Posterior vena cava (tissue), 2 donors: ENCODE measurements at places on chromosomes 6 and 20.

DNA sequence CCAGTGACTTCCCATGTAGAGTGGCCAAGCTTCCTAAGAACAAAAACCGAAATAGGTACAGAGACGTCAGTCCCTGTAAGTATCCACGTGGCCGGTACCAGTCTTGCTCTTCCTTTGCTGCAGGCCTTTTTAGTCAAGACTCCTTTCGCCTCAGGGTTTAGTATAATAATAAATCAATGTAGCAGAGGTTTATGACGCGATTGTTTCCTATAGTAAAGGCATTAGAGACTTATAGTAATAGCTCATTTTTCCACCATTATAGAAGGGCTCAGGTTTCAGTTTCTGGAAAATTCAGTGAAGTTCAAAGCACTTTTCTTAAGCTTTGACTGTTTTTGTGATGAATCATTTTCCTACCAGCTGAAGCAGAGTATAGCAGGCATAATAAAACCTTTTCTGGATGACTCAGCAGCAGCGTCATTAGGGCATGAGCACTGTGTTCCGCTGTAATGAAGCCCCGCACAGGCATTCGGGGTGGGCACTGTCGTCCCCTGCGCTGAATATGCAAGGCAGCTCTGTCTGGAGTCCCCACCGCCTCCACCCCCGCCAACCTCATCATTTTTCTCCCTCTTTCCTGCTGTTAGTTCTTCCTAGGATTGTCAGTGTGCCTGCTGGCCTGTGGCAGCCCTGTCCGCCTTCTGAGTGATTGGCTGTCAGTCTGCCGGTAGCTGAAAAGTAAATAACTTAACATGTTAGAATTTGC lies 51.3 kb downstream of the PTPN1 start:
- no peak for DNase-seq

GRCh38 chr6:146814148-146814750 lies 215.5 kb downstream of the ADGB start:
- DNase-seq = no peak

GRCh38 chr6:85096976-85097375 lies 332.6 kb upstream of the TBX18 start:
- DNase-seq = no peak

- no peak for DNase-seq
Measured at GRCh38 chr6:136031982-136032381, 180.5 kb downstream of the PDE7B start.

DNA sequence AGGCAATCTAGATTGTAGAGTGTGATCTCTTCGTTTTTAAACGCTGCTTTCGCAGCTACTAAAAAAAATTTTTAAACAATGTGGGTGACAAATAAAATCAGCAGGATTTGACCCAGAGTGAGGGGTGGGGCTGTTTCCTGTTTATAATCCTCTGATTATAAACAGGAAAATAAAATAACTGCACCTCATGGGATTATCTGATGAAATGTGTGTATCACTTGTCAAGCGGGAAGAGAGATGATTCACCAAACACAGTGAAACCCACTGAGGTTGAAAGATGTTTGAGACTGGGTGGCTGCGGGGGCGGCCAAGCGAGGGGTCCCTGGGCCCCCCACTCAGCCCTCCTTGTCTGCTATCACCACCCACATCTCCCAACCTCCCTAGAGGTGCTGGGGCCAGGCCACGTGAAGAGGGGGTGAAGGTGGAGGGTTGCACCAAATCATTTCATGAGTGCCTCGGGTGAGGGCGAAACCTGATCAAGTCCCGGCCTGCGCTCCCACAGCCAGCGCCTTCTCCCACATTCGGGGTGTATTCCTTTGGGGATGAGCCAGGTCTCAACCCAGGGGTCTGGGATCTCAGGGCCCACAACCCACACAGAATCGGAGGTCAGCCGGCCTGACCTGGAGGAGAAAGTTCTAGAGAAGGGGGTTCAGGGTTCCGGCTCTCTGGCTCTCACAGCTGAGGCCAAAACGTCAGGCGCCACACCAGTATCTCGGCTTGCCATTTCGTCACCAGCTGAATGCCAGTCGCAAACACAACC lies 212.5 kb downstream of the BMP7 start:
- no peak for DNase-seq

- no peak for DNase-seq
Measured at GRCh38 chr20:7935027-7935551, 5.2 kb downstream of the HAO1 start.

DNA sequence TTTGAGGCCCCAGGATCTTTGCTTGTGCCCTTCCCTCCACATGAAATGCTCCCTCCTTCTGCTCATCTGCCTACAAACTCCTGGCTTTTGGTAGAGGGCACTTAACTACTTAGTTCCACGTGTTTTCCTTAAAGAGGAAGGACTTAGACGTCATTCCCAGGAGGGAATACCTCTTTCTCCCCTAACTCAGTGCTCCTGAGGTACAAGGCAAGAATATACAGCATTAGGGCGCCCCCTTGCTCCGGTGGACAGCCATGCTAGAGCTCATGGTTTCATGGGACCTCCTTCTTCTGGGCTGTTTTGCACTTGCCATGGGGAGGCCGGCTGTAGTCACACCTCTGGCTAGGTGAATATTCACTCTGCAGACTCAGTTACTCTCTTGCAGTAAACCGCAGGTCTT lies 93.8 kb upstream of the LY86 start:
- DNase-seq = peak; percentile 84

- DNase-seq = no peak
Measured at GRCh38 chr6:25124216-25124715, 154.9 kb upstream of the CARMIL1 start.

GRCh38 chr20:5113615-5113986 lies 6.2 kb downstream of the PCNA start:
- DNase-seq = no peak

DNA sequence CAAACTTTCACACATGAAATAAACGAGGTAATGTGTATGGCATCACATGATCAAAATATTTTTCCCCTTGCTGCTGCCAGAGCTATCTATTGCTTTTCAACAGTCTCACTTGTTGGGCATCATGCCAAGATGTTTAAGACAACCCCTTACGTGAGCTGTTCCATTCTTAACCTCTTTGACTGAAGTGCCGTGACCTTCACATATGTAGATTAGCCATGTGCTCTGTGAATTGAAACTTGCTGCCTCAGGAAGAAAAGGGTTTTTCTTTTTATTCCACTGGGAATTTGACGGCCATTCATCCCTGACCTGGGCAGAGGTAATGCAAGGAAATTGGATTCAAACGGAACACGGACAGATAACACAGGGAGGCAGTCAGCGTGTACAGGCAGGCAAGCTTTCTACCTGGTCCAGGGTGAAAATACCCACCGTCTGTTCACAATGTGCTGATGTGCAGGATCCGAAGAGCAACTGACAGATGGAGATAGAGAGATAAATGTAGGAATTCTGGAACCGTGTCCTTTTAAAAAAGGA lies 14.2 kb downstream of the ARID1B start:
- no peak for DNase-seq

DNA sequence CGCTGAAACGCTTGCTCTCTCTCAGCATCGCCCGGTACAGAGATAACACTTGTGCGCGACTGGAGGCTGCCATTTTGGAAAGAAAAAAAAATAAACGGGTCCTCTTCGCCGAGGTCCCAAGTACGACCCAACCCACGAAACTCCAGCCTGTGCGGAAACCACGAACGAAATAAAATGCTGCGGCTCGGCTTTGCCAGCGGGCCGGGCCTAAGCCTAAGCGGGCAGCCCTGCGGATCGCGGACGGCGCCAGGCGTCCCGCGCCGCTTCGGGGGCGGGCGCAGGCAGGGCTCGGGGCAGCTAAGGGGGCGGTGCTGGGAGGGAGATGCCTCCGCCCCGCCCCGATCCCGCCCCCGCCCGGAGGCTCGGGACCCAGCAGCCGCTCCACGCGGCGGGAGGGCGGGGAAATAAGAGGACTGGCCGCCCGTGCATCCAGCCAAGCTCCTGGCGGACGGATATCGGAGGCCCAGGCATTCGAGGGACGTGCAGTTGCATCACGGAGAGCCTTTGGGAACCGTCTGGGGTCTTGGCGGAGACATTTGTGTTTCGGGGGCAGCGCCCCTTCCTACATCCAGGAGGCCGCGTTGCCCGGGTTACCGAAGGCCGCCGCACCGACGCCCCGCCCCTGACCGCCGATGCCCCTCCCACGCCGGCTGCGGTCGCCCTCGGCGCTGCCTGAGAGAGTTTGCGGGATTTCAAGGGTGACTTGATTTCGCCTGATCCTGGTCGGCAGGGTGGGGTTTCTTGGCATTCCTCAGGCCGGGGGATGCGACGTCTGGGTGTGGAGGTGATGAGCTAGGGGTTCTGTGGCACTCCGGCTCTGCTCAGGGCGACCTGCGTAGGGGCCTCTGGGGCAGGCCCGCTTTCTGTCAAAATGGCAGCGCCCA lies at the start of the genes FARS2 and LYRM4:
TSS of gene FARS2 (plus strand) at position 853 of the 884 bp plus-strand sequence.
TSS of gene LYRM4 (minus strand) at position 290 of the 884 bp plus-strand sequence. CDS start at position 73, 217 bp downstream.
- peak; percentile 97 for DNase-seq

DNA sequence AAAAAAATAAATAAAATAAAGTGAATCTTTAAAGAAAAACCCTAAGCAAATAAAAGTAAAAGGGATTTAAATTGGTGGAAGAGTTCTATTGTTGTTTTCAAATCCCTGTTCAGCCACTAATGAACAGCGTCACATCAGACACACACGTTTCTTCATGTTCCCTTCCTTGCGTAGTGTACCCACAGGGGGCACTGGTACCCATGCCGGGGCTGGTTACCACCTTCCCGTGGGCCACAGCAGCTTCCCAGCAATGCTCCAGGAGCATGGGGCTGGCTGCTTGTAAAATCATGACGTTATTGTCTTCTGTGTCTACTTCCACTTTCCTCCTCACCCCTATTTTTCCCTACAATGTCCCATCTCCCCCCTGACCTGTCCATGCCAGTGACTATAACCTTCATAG lies 988.7 kb downstream of the KIF16B start:
- no peak for DNase-seq

- no peak for DNase-seq
Measured at GRCh38 chr20:48791014-48791413, 36.8 kb downstream of the PREX1 start.

GRCh38 chr6:21461844-21462518 lies 131.6 kb upstream of the SOX4 start:
- DNase-seq = no peak

DNA sequence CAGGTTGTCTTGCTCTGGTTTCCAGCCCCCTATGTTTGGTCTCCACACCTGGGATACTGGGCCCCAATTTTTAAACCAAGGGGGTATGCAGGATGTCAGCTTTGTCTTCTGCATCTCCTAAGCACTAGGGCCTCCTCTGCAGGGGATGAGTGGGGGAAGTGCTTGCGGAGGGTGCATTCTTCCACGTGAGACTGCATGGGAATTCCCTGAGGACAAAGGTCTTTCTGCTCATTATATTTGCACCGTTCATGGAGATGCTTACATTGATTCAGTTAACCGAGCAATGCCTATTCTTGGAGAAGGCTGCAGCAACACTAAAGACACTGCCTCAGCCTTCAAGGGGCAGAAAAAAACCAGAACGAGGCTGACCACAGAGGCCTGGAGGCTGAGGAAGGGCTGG lies 45.4 kb downstream of the RAB44 start:
- DNase-seq = no peak

GRCh38 chr6:5155906-5156305 lies 70.8 kb downstream of the PPP1R3G start:
- no peak for DNase-seq

DNA sequence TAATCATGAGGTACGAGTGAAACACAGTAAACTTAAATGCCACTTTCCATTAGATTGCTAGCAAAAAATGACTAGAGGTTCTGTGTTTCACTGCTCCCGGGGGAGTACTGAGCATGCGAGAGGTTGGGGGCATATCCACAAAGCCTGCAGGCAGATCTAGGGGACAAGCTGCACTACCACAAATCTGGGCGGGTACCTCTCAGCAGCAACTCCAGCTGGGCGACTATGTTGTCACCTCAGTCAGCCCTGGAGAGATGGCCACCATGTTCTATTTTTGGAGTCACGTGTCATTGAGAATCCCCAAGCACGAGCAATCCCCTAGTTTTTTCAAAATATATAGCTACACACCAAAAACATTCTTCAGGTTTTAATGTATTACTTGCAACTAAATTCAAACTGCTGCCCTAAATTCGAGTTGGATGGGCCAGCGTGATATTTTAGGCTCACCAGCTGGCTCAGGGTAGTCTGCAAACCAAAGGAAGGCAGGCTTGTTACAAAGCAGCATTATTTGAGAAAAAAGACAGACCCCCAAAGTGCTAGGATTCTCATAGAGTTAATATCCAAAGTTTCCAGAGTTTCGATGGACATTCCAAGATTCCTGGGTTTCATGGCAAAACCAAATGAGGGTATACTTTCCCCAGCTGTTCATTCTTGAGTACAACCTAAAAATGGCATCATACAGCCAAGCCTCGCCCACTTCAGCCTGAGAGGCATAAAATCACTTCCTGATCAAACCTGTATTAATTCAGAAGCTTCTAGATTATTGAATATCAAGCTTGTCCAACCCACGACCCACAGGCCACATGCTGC lies 24.1 kb upstream of the MYLIP start:
- DNase-seq = no peak

GRCh38 chr6:3749067-3749841 lies 2.3 kb downstream of the PXDC1 start:
- DNase-seq = no peak

- peak; percentile 76 for DNase-seq
Measured at GRCh38 chr20:38674092-38674764, 50.1 kb upstream of the SLC32A1 start.

DNA sequence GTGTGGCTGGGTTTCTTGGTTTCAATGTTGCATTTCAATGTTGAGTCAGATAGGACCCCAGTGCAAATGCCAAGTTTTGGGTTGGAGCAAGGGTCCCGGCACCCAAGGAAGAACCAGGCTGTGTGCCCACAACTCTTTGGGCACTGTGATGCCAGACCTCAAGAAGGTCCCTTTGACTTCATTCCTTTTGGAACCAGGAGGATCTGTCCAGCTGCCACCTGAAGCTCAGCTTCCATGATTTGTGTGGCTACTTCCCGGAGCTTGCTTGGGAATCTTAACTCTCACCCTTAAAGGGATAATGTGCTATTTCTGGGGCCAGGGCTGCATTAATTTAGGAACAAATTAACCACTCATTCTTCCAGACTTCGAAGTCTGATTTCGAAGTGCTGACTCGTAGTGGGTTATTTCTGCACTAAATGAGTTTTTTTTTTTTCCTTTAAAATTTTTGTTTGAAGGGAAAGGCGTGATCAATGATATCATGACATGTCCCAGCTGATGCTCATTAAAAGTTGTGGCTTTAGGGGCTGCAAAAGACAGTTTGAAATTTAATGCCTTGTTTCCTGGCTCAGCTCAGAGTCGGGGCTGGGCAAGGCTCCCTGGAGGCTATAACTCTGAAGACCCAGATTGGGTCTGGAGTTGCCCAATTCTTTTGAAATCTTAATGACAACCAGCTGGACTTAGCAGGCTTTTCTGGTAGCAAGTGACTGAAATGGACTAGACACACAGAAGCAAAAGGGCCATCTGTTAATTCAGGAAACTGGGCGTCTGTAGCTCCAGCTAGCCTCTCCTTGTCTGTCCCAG lies 24.0 kb upstream of the PHACTR3 start:
- DNase-seq = no peak
